ENCODE measurements at places on chromosomes 4 and X.

- DNase-seq = no peak
These were observed 41.1 kb downstream of the BMPR1B start for GRCh38 chr4:94798808-94799207.

- DNase-seq = no peak
These were observed 614.0 kb downstream of the STIM2 start for GRCh38 chr4:27474691-27475090.

DNA sequence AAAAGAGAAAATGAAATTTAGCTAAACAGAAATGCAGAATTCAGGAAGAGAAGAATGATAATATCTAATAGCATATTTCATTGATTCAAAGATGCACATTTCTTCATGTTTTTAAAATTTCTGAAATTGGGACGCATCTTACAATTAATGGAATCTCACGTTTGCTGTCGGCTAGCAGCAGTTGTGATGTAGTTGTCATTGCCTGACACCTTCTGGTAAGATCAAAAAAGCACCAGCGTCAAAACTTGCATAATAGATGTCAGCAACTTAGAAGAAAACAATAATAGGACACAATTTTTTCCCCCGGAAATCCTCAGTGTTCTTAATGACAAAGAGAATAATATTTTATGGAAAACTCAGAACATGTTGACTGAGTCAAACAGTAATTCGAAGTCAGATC, 29.8 kb upstream of the SLC7A3 start:
- no peak for DNase-seq

DNA sequence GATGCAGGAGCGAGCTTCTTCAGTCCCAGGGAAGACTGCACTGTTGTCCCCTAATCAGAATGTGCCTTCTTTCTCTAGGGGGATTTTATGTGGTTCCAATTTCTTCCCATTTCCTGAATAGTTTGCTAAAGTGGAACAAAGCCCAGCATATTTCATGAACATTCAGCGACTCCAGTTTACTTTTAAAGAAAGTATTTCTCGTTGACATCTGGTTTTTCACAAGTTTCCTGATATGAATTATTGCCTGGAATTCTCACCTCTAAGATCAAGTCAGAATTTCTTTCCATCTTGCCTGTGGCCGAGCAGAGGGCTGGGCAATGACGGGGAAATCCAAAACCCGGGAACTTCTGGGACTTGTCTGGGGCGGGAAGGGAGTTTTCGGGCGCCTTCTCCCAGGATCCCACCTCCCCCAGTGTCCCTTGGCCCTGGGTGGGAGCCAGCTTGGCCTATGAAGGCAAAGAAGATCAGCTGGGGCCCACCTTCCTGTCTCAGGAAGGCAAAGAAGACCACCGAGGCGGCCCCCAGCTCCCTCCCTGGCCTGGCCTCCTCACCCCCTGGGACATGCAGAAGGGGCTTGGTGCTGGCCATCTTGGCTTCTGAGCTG, 15.4 kb downstream of the SORCS2 start:
- no peak for DNase-seq
